ENCODE measurements at places on chromosomes 7 and 10.

DNA sequence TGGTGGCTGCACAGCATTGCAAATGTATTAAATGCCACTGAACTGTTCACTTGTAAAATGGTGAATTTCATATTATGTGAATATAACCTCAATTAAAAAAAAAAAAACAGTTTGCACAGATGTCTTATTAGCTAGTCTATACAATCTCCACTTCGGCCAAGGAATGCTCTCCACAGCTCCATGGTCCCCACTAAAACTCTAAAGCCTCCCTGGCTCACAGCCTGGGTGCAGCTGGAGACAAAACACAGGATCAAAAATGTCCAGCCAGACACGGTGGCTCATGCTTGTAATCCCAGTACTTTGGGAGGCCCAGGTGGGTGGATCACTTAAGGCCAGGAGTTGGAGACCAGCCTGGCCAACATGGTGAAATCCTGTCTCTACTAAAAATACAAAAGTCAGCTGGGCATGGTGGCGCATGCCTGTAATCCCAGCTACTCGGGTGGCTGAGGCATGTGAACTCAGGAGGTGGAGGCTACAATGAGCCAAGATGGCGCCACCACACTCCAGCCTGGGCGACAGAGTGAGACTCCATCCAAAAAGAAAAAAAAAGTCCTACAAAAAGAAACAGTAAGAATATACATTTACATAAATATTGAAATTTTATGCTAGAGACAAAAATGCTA, 66.0 kb downstream of the SRPK2 start:
- no peak for DNase-seq

DNA sequence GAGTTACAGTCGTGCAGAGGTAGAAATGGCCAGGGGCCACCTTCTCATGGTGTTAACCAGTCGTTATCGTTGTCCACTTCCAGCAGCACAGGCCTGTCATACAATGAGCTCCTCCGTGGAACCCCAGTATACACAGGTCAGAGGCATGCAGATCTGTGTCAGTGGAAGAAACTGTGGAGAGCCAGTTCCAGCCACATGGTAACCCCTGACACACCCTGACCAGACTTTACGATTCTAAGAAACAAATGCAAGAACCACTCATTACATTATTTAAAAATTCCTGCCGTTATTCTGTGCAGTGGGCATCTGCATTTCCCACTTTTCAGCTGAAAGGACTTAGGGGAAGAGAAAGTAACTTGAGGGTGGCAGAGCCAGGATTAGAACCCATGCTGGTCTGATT, 23.5 kb upstream of the GJD4 start:
- no peak for DNase-seq

GRCh38 chr7:108249453-108249852, 119.3 kb upstream of the LAMB4 start:
- DNase-seq, result no peak

DNA sequence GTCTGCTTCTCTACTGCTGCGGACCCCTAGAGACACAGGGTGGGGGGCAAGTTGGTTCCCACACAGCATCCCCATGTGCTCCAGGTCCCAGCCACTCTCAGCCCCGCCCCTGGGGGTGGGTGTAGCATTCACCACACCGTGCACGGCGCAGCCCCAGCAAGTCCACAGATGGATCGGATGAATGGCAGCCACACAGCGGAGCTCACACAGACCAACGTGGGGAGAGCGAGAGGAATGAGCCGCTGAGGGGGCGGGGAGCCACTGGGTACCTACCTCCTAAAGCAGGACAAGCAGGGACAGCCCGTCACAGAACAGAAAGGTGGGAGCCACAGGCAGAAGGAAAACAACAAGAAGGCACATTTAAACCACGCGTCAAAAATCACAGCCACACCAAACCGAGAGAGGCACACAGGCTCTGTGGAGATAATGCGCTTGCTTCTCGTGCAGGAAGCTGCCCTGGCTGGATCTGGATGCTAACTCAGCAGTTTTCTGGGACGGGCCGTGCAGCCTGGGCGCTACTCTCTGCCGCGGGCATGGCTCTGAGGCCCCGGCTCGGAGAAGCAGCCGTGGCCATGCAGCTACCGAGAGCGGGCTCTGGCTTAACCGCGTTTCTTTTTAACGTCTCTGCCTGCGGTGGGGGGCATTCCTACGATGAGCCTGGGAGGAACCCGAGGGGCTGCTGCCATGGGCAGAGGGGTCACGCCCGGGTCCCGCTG, 102.5 kb downstream of the CYTH3 start:
- no peak for DNase-seq

DNA sequence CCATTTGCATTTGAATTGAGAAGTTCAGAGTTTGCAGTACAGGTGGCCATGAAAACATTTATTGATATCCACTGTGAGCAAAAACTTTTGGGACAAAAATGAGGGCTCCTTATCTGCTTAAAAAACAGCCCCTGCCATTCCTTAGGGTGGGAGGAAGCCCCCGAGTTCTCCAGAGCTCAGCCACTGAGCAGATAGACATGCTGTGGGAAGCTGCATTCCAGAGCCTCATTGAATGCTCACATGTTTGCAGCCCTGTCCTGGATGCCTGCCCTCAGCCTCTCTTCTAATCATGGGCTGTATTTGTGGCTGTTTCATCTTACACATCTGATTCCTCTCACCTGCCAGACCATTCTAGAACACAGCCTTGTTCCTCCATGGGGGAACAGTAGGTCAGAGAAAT, 33.3 kb downstream of the PLPP4 start:
- no peak for DNase-seq

DNA sequence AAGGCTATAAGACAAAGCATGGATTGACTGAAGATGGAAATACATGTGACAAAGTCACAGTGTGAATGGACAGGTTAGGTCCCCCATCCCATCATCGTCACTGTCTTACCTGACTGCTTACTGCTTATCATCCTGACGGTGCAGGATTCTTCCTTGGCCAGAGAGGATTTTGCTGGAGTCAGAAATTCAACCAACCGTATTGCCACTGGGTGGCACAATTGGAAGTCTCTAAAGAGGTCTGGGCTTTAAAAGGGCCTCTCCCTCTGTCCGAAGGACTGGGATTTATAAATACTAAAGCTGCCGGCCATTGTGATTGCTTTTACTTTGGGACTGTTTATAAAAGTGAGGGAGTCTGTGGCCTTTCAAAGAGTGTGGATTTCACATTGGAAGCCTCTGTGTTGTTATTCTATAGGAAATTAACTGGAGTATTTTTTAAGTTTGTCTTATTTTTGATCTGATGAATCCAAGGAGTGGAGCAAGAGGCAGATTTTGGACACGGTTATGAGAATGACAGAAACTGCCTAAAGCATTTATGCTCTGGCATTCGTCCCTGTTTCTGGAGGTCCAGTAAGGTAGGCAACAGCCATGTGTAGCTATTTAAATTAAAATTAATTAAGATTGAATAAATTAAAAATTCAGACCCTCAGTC, 113.3 kb upstream of the CREB5 start:
- DNase-seq, result peak; percentile 98

DNA sequence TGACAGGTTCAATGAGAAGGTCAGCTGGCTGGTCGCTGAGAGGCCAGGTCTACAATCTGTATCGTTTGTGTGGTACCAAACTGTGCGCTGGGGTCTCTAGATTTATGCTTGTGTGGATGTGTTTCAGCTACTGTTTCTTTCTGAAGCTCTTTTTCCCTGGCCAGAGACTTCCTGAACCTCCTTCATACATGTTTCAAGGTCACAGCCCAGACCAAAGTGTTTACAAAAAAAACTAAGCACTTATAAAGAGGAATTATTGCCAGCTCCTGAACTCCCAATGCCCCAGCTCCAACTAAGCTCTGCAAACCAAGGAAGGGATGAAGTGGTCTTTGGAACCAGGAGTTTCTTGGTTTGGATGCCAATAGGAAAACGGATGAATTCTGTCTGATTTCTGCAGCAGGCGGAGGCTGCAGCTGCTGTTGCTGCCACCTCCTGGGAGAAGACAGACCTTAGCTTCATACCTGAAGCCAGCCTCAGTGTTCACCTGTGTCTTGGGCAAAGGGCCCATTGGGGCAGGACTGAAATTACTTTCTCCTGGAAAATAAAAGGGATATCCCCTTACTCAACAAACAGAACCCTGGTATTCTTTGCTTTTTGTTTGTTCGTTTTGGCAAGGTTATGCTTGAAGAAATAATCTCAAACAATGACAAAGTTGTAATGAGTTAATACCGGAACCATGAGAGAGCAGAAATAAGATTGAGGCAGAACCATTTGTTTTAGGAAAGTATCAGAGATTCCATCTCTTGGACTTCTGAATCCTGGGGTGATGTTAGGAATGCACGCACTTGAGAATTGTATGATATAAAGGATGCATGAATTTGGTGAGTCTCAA, 24.6 kb upstream of the MKLN1 start:
- DNase-seq, result no peak

DNA sequence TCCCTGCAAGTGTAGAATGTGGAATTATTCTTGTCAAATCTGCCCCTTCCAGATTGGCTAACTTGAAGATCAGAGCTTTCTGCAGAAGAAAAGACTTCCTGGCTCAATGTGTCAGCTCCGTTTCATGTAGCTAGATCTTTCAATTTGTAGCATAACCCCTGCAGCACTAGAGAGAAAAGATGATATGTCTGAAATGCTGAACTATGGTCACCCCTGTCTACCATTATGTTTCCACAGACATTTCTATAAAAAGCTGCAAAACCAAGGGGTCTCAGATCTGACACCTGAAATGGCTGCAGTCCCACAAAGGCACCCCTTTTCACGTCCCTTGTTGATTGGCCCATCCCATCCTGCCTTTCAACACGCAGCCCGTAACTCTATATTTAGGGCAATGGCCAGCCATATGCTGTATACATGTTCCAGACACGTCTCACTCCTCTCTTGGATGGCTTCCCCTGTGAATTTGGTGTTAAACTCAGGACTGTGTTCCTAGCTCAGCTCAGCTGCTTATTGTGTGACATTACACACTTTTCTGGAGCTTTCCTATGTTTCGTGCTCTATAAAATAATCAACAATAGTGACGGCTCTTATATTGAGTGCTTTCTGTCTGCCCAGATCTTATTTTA, 648.6 kb upstream of the CELF2 start:
- no peak for DNase-seq

DNA sequence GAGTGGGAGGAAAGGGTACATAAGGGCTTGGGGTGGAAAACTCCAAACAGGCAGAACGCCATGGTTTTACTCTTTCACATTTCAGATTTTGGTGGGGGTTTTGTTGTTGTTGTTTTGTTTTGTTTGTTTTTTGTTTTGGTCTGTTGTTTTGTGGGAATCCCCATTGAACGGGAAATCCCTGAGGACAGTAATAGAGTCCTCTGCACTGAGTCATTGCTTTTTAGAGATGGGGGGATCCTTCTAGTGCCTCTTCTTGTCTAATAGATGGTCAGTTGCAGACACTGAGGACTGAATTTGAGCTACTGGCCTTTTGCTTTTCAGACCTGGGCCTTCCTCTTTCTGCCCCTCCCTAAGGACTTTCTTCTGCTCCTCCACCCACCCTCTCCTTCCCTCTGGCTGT, 20.0 kb downstream of the TRPV5 start:
- no peak for DNase-seq

DNA sequence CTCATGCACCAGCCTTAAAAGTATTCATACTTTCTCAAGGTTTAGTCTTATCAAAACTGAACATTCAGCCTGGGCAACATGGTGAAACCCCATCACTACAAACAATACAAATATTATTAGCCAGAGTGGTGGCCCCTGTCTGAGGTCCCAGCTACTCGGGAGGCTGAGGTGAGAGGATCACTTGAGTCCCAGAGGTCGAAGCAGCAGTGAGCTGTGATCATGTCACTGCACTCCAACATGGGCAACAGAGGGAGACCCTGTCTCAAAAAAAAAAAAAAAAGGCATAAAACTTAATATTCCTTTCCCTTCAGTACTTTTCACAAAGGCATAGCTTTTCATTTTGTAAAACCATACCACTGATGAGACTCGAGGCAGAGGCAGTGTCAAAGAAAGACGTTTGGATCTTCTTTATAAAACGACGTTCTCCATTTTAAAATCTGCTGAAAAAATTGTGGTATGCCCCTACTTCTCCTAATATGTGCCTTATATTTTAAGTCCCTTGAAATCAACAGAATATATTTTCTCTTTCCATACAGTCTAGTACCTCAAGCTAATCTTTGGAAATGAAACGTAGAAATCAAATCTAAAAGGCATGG, 1.9 kb downstream of the NSUN6 start:
- no peak for DNase-seq

DNA sequence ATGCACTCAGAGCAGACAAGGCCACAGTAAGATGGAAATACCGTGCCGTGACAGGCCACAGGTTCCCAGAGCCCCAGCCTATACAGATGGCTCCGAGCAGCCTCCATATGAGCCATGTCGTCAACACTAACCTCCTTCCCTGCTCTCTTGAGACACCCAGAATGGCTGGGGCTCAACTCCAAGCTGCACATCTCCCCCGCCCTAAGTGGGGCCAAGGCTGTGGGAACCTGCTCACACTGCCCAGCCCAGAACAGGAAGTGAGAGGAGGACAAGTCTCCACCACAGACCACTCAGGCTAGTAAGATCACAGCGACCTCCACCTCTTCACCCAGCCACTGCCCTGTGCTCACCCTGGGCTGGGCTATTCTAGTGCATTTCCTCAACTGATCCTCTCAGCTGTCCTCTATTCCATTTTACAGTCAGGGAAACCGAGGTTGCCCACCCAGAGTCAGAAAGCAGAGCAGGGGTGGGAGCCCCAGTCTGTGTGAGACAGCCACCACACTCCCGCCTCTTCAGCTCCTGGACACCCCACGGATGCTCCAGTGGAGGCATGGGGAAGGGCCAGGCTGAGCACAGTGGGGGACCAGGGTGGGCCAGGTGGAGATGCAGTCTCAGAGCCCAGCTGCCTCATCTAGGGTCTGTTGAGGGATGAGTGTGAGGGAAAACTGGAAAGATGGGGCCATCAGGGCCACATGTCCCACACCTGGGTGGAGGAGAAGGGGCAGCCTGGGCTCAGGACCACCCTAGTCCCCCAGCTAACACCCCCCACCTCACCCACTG, 11.6 kb downstream of the GRID1 start:
- DNase-seq, result no peak

DNA sequence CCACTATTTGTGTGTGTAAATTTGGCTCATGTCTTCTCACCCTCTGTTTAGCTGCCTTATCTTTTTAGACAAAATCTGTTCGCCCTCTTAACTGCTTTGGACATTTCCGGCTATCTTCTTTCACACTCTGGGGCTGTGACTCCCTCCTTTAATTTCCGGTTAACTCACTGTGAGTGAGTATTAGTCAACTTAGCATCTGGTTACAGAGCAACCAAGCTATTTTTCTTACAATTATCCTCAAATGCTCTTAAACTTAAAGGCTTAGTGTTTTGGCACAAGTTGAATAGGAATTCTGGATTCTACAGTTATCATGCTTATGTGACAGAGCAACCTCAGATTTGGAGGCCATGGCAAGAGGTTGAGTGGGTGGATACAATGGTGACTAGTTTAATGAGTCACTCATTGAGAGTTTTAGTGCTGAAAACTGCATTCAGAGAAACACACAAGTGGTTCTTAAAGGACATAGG, 177.6 kb upstream of the SEMA3A start:
- no peak for DNase-seq

DNA sequence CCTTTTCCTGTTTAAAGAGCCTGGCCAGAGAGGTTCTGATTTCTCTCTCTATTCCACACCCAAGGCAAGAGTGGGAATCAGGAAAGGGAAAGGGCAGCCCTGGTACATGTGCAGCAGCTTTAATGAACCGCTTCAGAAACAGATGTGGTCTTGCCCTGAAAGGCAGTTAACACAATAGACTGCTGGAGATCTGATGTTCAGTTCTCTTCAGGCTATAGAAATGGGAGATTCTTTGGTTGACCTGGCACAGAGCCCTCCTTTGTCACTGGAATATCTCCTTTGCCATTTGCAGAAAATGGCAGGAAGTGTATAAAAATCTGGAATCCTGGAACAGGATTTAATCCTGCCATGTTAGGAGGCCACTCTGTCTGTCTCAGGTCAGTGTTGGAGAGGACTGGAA, 36.3 kb upstream of the EXOC6 start:
- no peak for DNase-seq

Data from SHP77 treated with DMSO at 0.1 percent for 48 hours (cell line).